Hepatocyte (in vitro differentiated cells): ENCODE measurements at places on chromosomes 2 and 18.

DNA sequence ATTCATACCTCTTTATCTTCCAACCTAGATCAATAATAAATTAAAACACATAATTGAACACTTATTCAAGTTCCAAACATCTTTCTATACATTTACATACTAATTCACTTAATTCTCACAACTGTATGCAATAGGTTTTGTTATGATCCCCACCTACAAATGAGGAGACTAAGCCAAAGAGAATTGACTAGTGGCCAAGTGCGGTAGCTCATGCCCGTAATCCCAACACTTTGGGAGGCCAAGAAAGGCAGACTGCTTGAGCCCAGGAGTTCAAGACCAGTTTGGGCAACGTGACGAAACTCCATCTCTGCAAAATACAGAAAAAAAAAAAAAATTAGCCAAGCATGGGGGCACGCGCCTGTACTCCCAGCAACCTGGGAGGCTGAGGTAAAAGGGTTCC is 36.8 kb downstream of the KCNG3 start:
- no peak for DNase-seq

- no peak for DNase-seq
Measured at GRCh38 chr2:235234736-235235135, 259.1 kb upstream of the AGAP1 start.

- no peak for DNase-seq
Measured at GRCh38 chr2:99899882-99900281, 242.5 kb downstream of the AFF3 start.

- no peak for DNase-seq
Measured at GRCh38 chr2:18799397-18799796, 210.0 kb upstream of the NT5C1B start.

GRCh38 chr2:15607709-15608391 is 16.2 kb downstream of the DDX1 start:
- no peak for DNase-seq

- DNase-seq, result peak; percentile 73
Measured at GRCh38 chr18:58194028-58194427, 150.0 kb downstream of the NEDD4L start.

DNA sequence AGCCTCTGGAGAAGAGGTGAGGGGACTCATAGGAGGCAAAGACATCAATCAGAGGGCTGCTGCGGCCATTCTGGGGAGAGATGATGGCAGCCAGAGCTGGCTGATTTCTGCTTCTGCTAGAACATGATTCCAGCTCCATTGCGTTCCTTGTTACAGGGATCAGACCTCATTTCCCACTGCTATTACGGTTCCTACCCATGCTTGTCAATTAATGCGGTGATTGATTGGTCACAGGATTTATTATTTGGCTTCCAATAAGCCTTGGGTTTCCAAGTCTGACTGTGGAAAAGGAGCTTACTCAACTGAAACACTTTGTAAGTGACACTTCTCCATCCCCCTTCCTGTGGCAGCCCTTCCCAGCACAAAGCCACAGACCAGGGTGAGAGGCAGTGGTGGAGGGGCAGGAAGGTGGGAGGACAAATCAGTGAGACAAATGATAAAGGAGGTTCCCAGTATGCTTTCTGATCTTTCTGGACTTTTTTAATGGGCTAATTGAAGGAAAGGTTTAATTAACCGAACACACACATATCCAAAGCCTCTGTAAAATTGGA is 26.8 kb upstream of the CTLA4 start:
- DNase-seq, result no peak

GRCh38 chr2:222241128-222241870 is 57.5 kb downstream of the PAX3 start:
- DNase-seq, result no peak

DNA sequence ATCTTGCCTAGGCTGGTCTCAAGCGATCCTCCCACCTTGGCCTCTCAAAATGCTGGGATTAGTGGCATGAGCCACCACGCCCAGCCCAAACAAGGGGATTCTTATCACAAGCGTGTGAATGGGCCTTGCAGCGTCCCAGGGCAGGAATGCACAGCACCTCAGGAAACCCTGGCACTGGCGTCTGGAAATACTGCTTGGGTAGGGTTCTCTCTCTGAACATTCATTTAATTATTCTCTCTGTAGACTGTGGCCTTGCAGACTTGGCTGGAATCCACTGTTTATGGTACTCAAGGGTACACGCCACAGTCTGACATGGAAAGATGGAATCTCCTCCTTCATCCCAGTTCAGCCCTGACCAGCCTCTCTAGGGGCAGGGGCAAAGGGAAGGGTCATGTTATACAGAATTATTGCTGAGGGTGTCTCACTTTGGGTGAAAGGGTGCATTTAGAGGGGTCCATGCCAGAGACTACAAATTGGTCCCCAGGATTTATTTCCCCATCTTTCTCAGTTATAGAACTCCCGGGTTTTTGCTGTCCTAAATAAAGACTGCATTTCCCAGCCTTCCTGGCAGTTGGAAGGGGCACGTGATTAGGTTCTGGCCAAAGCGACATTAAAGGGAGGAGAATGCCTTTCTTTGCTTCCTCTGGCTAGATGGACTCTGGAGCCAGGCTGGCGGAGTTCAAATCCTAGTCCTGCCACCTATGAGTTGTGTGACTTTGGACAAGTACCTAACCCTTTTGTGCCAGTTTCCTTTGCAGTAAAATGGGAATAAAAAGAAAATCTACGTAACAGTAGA is 147.2 kb upstream of the HAAO start:
- no peak for DNase-seq
